Fibroblast of pulmonary artery (primary cell): ENCODE measurements at places on chromosomes 5 and 9.

GRCh38 chr5:52024359-52024758, 641.1 kb downstream of the ISL1 start:
- no peak for DNase-seq

DNA sequence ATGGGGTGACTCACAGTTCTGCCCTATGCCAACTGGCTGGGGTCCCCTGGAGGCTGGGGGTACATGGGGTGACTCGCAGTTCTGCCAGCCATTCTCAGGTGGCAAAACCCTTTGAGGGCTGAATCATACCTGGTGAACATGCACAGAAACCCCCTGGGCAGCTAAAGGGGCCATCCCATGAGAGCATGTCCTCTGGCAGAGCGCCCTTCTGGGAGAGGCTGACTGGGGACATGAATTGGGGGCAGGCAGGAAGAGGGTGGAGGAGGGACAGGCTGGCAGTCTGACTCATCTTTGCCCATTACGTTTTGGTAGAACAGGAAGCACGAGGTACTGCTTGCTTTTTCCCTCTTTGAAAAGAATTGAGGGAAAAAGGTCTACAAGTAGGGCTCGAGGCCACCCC, 16.7 kb downstream of the TRAF1 start:
- DNase-seq: no peak

DNA sequence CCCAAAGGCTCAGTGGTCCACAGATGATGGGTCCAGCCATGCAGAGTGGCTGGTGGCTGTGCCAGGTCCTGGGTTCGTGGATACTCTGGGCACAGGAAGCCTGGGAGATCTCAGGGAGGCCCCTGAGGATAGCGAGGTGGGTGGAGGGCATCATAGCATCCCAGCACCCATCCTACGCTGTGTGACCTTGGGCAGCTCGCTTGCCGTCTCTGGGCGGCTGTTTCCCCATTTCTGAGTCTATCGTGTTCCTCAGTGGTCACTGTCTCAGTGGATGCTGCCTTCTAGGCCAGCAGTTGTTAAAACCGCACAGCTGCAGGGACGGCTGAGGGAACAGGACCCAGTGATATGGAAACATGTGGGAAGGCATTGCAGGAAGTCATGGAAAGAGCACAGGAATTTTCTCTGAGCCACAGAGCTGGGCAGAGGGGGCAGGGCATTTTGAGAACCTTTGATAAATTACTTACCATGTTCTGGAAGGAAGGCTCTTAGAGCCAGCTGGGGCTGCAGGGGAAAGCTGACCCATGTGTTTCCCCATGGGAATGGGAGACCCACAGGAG, 86.4 kb upstream of the COL5A1 start:
- DNase-seq: peak; percentile 28

DNA sequence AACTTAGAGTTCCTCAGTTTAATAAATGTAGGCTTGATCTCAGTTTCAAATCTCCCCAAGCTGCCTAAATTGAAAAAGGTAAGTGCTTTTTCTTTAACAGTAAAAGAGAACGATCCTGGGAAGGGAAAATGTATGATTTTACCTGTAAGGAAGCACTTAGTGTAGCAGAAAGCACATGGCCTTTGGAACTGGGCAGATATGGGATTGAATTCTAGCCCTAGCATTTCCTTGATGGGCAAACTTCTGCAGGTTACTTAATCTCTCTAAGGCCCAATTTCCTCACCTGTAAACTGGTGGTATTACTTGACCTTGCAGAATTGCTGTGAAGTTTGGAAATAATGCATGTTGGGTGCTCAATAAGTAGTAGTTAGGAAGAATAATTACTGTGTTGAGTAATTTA, 11.6 kb downstream of the ANP32B start:
- DNase-seq: no peak

- no peak for DNase-seq
These were observed 146.9 kb downstream of the GOLPH3 start for GRCh38 chr5:32027093-32027716.
